ENCODE measurements at places on chromosomes 2 and 18. TPM values are rescaled to one million over a fixed set of nuclear protein-coding genes. Genes with fewer than 3 reads are reported as not detected.

ZNF521 gene
- 48.0 TPM for total RNA-seq

WIPF1 gene
- total RNA-seq: 25.1 TPM

TMEFF2 gene
- 0.41 TPM for total RNA-seq

GPR35 gene
- 0.82 TPM for total RNA-seq

CNPPD1 gene
- 28.1 TPM for total RNA-seq

SAG gene
- total RNA-seq: not detected

KCNS3 gene
- total RNA-seq: 1.7 TPM

TEX44 gene
- total RNA-seq: not detected

PAIP2B gene
- 1.7 TPM for total RNA-seq

KCNG2 gene
- 0.16 TPM for total RNA-seq

UGT1A9 gene
- total RNA-seq: not detected

PMS1 gene
- 17.9 TPM for total RNA-seq

FER1L5 gene
- 0.19 TPM for total RNA-seq

UGT1A4 gene
- not detected for total RNA-seq

COL6A3 gene
- total RNA-seq: 200 TPM

FNDC4 gene
- total RNA-seq: 6.9 TPM

TTR gene
- not detected for total RNA-seq

MFF gene
- 51.6 TPM for total RNA-seq

SERPINB11 gene
- not detected for total RNA-seq

ALLC gene
- not detected for total RNA-seq

PAX8 gene
- 0.48 TPM for total RNA-seq

NEU2 gene
- total RNA-seq: not detected

NMUR1 gene
- total RNA-seq: not detected

SCN9A gene
- 7.8 TPM for total RNA-seq

MYO3B gene
- total RNA-seq: not detected

L3MBTL4 gene
- total RNA-seq: 0.58 TPM

TMEM37 gene
- total RNA-seq: 3.3 TPM

PAX3 gene
- total RNA-seq: not detected

LRRFIP1 gene
- total RNA-seq: 84.1 TPM

UPP2 gene
- not detected for total RNA-seq

SP140 gene
- 14.1 TPM for total RNA-seq

PLB1 gene
- total RNA-seq: 1.9 TPM

DNAH6 gene
- total RNA-seq: 0.20 TPM

IWS1 gene
- 51.6 TPM for total RNA-seq

DPP4 gene
- total RNA-seq: 6.7 TPM

ALPG gene
- total RNA-seq: 0.27 TPM

SALL3 gene
- 7.7 TPM for total RNA-seq

NPPC gene
- total RNA-seq: 0.66 TPM

PPP1R7 gene
- total RNA-seq: 53.4 TPM

NCKAP5 gene
- 2.7 TPM for total RNA-seq

CCDC141 gene
- 0.18 TPM for total RNA-seq

SERPINB13 gene
- not detected for total RNA-seq

PUM2 gene
- 55.6 TPM for total RNA-seq

CYS1 gene
- 3.7 TPM for total RNA-seq

HAUS1 gene
- total RNA-seq: 23.5 TPM

KCNIP3 gene
- 1.5 TPM for total RNA-seq

SLC5A7 gene
- total RNA-seq: 0.05 TPM

CD226 gene
- total RNA-seq: 0.07 TPM

ARL6IP6 gene
- 17.0 TPM for total RNA-seq
